Smooth muscle cell of bladder (primary cell): ENCODE measurements at places on chromosomes 12 and 14. TPM values are rescaled to one million over a fixed set of nuclear protein-coding genes. Genes with fewer than 3 reads are reported as not detected.

Gene ZC2HC1C
- 0.57 and 1.1 TPM in 2 replicates for total RNA-seq

Gene TAS2R9
- not detected in 2 replicates for total RNA-seq

Gene CCDC38
- not detected in 2 replicates for total RNA-seq

Gene RNF212B
- not detected in 2 replicates for total RNA-seq
